ENCODE measurements at places on chromosomes 6 and 20. TPM values are rescaled to one million over a fixed set of nuclear protein-coding genes. Genes with fewer than 3 reads are reported as not detected.

Gene ZNF184
- 7.9 TPM for total RNA-seq

Gene RIPOR3
- total RNA-seq: not detected

Gene PRRT1
- 0.35 TPM for total RNA-seq

Gene CALHM5
- not detected for total RNA-seq

- no peak for DNase-seq
Observed at GRCh38 chr6:110083875-110084585, 95.4 kb downstream of the WASF1 start.

- DNase-seq: no peak
Observed at GRCh38 chr20:33450867-33451266, 7.3 kb upstream of the SNTA1 start.

DNA sequence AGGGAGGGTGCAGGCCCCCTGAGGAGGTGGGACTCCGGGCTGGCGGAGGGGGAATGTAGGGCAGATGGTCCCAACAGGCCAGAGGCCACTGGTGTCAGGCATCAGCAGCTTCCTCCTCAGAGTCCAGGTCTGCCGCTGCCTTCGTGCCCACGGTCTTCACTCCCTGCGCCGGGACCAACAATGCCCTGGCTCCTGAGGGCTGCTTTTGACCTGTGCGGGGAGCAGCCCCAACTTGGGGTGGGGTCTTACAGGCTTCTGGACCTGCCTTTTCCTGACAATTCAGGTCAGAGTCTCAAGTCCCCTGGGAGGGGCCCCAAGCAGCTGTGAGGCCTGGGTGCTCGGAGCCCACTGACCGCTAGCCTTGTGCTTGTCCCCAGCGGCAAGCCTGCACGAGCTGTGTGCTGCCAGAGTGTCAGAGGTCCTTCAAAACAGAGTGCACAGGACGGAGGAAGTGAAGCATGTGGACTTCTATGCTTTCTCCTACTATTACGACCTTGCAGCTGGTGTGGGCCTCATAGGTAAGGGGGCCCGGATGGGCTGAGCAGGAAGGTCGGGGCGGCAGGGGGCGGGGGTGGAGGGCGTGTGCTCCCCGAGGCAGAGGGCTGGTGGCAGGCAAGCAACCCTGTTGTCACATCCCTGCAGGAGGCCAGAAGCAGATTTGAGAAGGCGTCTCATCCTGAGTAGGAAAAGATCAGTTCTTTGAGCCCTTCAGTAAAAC lies 25.3 kb upstream of the PYGB start:
- no peak for DNase-seq

DNA sequence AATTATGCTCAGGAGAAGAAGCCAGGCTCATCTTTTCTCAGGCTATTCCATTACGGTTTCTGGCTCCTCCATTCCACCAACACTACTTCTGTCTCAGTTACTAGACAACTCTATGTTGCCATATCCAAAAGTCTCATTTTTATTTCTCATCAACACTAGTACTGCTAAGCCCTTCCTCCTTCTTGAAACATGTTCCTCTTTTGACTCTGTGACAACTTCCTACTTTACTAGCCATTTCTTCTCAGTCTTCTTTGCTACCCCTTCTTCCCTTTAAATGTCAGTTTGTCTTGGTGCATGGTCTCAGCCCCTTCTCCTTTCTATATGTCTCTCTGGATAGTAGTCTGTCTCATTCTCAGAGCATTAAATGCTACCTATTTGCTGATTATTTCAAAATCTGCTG lies 7.1 kb upstream of the ADGRG6 start:
- DNase-seq: no peak

DNA sequence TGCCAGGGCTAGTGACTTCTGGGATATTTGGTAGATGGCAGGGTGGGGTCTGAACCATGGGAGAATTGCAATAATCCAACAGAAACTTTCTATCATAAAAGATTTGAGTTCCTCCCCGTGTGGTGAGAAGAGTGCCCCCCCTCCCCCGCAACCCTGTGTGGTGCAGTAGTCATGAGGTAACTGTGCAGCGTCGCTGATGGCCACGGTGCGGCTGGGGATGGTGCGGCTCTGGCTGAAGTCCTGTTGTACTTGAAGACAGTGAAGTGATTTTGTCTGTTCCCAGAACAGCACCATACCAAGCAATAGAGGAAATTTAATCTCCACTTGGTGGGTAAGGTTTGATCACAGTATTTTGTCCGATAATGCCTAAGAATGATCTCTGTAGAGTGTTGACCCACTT lies 654.8 kb upstream of the POU3F2 start:
- no peak for DNase-seq

DNA sequence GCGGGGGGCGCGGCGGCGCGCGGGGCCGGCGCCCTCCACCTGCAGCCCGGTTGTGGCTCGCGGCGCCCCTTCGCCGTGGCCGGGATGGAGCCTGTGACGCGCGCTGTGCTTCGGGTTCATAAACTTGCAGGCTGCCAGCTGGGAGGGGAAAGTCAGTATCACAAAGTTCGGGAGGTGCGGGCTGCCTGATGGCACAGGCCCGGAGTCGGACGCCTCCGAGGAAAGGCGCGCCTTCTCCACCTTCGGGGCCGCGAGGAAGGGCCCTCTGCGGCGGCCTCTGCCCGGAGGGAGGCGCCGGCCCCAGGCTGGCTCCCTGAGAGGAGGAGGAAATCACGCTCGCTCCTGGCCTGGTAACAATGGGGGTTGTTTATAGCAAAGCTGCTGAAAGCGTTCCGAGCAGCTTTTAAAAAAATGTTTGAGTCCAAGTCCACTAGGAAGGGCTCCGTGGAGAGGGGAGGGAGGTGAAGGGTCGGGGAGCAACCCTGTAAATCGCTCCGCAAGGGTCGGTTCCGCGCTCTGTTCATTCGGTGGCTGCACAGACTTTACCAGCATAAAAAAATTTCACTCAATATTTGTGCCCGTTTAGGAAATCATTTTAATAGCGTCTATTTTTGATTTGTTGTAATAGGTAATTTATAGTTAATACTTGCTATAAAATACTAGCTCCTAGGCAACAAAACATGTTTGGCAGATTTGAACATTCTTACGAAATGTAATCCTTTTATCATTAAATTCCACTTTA lies 1.0 kb downstream of the AFDN start:
- peak; percentile 80 for DNase-seq

GRCh38 chr20:25454153-25454900 lies 46.9 kb downstream of the GINS1 start:
- DNase-seq: no peak

GRCh38 chr6:167214206-167214605 lies 56.4 kb upstream of the GPR31 start:
- DNase-seq: no peak

DNA sequence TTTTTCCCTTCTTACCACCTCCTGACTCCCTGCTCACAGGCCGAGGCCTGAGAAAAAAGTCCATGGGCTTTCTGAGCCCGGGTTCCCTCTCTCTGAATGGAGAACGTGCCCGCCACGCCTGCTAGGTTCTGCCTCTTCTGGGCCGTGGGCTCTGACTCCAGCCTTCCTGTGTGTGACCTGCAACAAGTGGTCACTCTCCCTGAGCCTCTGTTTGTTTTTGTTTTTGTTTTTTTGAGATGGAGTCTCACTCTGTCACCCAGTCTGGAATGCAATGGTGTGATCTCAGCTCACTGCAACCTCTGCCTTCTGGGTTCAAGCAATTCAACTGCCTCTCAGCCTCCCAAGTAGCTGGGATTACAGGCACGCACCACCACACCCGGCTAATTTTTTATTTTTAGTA lies 17.9 kb upstream of the VSTM2L start:
- DNase-seq: no peak

- no peak for DNase-seq
Observed at GRCh38 chr6:41719436-41720261, 15.8 kb downstream of the TFEB start.

DNA sequence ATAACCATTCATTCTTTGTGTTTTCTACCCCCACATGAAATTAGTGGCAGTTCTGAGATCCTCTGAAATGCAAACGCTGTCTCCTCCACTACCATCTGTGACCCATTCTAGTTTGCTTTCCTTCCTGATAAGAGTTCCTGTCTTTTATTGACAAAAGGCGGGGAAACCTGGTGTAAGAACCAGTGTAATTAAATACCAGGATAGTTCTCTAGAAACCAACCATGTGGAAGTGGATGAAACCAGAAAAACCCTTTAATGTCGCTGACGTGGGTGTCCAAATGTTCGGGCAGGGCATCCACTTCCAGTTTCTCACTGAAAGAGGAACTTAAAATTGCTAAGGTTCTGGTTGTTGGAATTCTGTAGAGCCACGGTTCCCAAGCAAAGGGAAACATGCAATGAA lies 79.1 kb downstream of the TNFRSF21 start:
- DNase-seq: no peak

Data from activated CD4-positive, alpha-beta T cell treated with anti-CD3 and anti-CD28 coated beads, Interleukin-2, amount 10 ng/mL, durations not matched to agents 24 days and 14 days (primary cell).